SJSA1 (cell line): ENCODE measurements at places on chromosomes 5 and 9.

- DNase-seq: no peak
Measured at GRCh38 chr9:127921557-127922120, 4.8 kb upstream of the ST6GALNAC4 start.

DNA sequence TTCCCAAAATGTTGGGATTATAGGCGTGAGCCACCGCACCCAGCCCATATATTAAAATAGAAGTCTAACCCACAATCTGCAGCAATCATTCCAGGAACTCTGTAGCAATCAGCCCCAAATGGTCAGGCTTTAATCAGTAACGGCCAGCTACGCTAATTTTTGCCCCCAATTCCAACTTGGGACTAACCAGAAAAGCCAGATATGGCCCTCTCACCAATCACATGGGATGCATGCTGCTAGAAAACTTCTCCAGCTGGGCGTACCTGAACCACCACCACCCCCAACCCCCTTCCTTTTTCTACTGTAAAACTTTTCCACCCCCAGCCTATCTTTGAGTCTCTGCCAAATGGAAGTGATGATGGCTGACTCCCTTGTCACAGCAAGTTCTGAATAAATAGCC is 4.1 kb downstream of the SUSD1 start:
- no peak for DNase-seq

- DNase-seq: no peak
Measured at GRCh38 chr9:116316246-116316645, 162.7 kb downstream of the PAPPA start.

DNA sequence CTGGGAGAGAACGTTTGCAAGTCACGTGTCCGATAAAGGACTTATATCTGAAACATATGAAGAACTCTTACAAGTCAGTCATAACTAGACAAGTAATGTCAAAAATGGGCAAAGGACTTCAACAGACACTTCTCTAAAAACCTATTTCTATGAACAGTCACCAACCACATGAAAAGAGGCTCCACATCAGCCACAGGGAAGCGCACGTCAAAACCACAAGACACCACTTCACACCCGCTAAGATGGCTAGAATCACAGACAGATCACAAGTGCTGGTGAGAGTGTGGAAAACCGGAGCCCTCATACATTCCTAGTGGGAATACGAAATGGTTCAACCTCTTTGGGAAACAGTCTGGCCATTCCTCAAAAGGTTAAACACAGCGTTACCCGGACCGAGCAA is 11.5 kb upstream of the CARD9 start:
- no peak for DNase-seq

- no peak for DNase-seq
Measured at GRCh38 chr5:142326480-142326938, 1.7 kb upstream of the SPRY4 start.
